ENCODE measurements at places on chromosomes 3 and 15.

- no peak for DNase-seq
Observed at GRCh38 chr3:130658678-130659077, 88.0 kb downstream of the PIK3R4 start.

GRCh38 chr3:115418583-115418982 lies 204.7 kb upstream of the GAP43 start:
- DNase-seq, result no peak

- no peak for DNase-seq
Observed at GRCh38 chr15:74642734-74643664, 27.4 kb downstream of the CLK3 start.

GRCh38 chr3:193040836-193041672 lies 123.4 kb upstream of the MB21D2 start:
- no peak for DNase-seq

DNA sequence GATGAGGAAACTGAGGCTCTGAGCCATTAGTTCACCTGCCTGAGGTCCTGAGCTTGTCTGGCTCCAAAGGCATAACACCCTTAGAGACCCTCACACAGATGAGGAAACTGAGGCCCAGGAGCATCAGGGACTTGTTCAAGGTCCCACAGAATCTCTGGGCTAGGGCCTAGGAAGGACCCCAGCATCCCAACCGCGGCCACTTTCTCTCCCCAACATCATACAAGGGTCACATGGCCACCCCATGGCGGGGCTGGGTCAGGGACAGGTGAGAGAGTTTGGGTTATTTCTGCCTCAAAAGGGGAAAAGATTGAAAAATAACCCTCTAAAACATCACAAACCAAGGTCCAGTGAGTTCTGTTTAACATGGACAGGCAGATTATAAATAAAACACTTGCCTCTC lies 6.7 kb downstream of the LINGO1 start:
- DNase-seq, result no peak

GRCh38 chr3:169405076-169405475 lies 258.4 kb downstream of the MECOM start:
- no peak for DNase-seq

- no peak for DNase-seq
Observed at GRCh38 chr3:113658107-113658506, 38.3 kb downstream of the USF3 start.

GRCh38 chr3:115186351-115187148 lies 39.5 kb upstream of the ZBTB20 start:
- DNase-seq, result no peak

DNA sequence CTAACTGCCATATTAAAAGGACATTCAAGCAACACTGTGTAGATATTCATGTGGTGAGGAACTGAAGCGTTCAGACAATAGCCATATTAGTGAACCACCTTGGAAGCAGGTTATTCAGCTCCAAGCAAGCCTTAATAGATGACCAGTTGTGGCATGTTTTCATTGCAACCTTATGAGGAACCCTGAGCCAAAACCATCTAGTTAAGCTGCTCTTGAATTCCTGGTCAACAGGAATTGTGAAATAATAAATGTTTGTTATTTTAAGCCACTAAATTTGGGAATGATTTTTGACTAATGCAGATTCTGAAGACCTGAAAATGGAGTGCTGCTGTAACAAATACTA lies 73.0 kb downstream of the SPRED1 start:
- no peak for DNase-seq

DNA sequence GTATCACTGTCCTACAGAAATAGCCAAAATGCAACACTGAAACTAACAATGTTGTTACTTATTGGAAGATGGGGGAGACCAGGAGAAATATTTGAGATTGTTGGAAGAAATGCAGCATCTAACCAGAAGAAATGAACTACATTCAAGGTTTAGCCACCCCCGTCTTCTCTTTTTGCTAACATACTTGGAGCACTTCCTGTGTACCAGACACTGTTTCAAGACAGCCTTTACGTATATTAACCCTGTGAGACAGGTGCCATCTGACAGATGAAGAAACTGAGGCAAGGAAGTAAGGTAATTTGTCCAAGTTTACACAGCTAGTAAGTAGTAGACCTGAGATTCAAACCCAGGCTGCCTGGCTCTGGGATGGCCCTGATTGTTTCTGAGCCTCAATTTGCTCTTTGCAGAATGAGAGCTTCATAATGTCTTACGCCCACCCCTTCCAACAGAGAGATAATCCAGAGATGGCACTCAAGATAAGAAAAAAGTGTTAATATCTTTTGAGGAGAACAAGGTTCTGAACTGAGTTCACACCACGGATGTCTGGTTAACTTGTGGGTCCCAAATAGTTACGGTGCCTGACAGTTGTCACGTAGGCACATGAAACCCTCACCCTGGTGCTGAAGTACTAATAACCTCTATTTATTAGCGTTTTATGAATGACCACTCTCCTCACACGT lies 26.1 kb downstream of the RASGRP1 start:
- no peak for DNase-seq

DNA sequence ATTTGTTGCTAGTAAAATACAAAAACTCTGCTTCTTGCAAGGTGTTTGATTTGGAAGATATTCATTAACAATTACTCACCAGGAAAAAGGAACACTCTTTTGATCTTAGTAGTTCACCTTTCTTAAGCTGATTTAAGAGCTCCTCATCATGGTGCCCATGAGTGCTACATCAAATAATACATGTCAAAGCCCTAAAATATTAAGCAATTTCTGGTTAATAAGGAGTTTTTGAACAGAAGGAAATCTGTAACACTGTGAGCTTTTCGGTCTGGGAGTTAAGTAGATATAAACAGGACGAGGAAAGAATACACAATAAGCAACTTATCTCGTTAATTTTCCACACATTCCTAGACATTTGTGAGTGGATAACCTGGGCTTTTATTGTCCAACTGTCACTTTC lies 83.9 kb upstream of the DCBLD2 start:
- DNase-seq, result no peak

- no peak for DNase-seq
Observed at GRCh38 chr3:94132777-94133176, 69.9 kb downstream of the NSUN3 start.

DNA sequence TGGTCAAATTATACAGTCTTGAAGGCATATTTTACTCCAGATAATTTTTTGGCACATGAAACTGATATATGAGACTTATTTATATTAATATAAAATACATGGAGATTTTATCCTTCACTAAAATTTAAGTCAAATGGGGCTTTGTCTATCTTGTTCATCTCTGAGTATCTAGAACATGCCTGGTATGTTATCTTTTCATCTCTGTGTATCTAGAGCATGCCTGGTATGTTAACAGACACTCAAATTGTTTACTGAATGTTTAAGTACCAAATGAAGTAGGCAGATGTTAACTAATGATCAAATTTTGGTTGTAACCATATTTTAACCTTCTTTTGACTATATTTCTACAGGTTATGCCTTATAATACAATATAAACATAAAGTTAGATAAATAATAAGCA lies 7.7 kb downstream of the GTF2A2 start:
- DNase-seq, result no peak

DNA sequence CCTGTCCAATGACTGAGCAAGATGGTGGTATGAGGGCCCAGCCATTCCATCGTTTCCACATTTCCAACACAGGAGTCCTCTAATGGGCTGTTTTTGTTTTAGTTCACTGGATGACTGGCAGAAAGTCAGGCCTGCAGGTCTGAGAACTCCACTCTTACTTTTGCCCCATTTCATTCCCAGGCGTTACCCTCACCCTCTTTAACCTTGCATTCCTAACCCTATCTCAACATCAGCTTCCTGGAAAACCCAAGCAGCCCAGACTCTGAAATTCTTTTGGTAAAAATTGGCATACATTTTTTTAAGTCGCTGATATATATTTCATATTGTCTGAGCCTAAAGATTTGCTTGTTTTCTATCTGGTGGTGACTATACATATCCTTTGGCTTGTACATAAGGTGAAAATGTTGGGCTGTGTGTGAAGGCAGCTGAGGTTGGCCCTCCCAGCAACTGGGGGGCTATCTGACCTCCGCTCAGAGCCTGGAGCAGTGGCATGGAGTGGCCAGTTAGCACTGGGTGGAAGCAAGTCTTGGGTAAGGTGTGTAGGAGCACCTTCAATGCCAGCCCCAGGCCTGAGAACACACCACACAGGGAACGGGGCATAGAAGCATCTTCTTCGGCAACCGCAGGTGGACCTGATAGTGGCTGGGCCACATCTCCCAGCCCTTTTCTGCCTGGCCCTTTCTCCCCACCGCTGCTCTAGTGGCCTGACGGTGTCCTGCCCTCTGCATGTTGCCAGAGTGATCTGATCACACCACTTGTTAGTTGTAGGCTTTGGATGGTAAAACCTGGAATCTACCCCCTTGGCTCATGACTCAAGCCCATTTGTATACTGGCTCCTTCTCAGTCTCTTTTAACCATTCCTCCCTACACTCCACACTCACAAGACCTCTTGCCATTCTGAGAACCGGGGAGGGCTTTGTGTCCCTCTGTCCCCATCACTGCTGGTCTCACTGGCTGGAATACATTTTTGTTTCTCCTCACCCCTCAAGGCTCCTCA lies 50.0 kb downstream of the AMOTL2 start:
- DNase-seq, result no peak

DNA sequence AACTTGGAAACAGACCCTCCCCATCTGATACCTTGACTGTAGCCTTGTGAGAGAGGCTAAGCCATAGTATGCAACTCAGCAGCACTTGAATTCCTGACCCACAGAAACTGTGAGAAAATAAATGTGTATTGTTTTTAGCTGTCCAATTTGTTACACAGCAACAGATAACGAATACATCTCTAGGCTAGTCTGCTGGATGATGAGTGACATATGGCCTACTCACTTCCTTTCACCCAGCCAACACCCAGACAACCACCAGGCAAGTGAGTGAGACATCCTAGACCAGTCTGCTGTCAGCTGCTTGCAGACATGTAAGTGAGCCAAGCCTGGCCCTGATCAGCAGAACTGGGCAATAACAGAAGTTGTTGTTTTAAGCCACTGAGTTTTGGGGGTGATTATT lies 19.2 kb upstream of the SMAD6 start:
- DNase-seq, result no peak

- DNase-seq, result no peak
Observed at GRCh38 chr15:40793216-40793989, 13.5 kb upstream of the ZFYVE19 start.

- no peak for DNase-seq
Observed at GRCh38 chr3:184178521-184179138, 4.0 kb downstream of the AP2M1 start.

DNA sequence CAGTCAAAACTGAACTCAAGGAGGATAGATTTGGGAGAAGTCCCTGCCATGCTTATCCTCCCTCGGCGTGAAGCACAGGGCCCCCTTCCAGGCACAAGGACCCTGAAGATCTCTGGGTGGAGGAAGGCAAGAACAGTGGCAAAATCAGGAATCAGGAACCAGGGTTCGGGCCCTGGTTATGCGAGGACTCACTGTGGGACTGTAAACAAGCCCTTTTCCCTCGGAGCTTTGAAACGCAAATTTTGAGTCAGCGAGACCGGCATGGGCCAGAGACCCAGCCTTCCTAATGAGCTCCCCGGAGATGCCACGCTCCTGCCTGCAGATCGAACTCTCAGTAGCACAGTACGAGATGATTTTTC lies 70.1 kb downstream of the SLC12A8 start:
- no peak for DNase-seq

- DNase-seq, result no peak
Observed at GRCh38 chr3:46936733-46937250, 39.8 kb downstream of the CCDC12 start.

- no peak for DNase-seq
Observed at GRCh38 chr15:88036154-88036839, 220.2 kb downstream of the NTRK3 start.

DNA sequence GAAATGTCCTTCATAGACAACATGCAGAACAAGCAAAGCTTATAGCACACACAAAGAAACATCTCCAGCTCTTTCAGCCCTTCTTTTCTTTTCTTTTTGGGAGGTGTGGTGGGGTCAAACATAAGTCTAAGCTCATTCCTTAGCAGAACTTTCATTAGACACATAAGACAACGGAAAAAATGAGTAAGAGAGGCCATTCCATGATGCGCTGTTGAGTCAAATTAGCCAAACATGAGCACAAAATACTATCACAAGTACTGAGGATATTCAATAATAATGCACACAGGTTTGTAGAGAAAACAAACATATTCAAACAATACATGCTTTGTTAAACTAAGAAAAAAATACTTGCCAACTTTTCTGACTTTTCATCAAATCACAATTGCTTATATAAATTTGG lies 83.0 kb downstream of the PLOD2 start:
- no peak for DNase-seq

- no peak for DNase-seq
Observed at GRCh38 chr3:96619475-96619874, 194.9 kb upstream of the EPHA6 start.

GRCh38 chr3:61686228-61686648 lies 124.9 kb downstream of the PTPRG start:
- DNase-seq, result no peak

DNA sequence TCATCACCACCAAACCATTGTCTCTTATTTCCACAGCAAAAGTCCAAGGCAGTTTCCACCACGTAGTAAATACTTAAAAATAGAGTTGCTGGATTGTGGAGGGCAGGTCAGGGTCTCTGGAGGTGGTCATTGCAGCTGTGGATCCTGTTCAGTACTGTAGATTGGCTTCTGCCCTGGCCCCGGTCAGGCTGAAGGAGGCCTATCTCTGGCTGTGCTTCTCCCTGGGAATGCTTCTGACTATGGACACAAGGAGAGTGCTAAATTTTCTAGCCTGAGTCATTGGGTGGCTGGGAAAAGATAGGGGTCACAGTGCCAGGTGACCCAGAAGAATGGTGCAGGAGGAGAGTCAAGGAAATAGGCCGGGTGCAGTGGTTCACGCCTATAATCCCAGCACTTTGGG lies 26.3 kb upstream of the GMPPB start:
- no peak for DNase-seq

DNA sequence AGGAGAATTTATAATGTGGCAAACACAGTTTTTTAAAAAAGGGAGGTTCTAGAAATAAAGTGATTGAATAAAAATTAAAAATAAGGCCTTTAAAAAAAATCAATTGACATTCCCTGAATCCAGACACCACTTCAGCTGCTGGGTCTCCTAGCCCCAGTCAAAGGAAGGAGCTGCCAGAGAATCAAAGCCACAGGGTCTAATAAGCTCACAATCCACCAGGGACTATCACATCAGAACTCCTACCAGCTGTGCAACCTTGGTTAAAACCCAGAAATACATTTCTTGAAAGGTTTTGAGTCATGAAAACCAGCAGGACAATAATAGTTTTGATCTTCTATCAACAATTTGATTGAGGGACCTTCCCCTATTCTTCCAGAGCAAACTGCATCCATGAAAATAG lies 134.5 kb downstream of the MECOM start:
- DNase-seq, result no peak

All from stimulated activated CD4-positive, alpha-beta T cell treated with anti-CD3 and anti-CD28 coated beads, TNF-alpha, amount 100 ng/mL, for 24 hours (primary cell).